ENCODE measurements at places on chromosomes 13 and 19.
A peak's percentile ranks its signal among the peaks of the same experiment; 100 is the strongest.

DNA sequence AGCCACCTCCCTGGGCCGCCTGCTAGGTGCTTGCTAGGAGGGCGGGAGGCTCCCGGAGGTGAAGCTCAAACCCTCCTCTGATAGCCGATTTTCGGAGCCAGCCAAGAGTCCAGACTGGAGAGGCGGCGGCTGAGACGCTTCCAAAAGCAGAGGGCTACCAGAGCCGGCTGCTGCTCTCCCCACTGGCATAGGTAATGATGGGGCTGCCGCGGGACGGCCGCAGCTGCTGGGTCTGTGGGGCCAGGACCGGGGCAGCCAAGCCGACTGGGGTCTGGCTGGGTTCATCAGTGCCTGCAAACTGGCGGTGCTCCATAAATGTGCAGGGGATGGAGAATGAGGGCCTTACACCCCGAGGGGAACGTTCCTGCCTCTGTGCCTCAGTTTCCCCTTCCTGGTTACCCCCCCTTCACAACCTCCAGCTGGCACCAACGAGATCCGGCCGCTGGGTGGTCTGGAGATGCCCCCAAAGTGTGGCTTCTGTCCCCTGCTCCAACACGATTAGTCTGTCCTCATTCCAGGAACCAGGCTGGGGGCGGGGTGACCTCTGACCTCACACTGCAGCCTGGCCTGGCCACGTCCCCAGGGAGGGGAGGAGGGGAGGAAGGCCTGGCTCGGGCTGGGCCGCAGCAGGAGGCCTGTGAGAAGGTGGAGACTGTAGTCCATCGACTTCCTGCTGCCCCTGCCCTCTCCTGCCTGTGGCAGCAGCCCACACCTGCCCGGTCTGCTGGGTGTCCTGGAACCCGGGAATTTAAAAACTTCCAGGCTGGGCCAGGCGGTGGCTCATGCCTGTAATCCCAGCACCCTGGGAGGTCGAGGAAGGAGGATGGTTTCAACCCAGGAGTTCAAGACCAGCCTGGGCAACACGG lies 3.8 kb upstream of the WDR18 start:
- DNase-seq, result no peak

GRCh38 chr19:45102481-45102880 lies 9.5 kb downstream of the PPP1R37 start:
- DNase-seq, result no peak

DNA sequence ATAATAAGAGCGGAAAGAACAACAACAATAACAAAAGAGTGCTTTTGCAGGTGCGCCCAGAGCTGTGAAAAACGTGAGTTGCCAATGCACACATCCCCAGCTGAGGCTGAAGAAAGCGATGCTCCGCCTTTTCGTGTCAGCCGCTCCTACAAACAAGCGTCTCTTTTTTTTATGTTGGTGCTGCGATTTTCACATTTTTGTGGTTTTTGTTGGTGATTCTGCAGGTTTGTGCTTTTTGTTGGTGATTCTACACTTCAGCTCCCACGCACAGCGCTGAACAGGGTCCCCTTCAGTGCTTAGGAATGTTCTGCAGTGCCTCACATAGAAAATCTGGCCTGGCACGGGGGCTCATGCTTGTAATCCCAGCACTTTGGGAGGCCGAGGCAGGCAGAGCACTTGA lies 7.3 kb upstream of the SBK3 start:
- no peak for DNase-seq

DNA sequence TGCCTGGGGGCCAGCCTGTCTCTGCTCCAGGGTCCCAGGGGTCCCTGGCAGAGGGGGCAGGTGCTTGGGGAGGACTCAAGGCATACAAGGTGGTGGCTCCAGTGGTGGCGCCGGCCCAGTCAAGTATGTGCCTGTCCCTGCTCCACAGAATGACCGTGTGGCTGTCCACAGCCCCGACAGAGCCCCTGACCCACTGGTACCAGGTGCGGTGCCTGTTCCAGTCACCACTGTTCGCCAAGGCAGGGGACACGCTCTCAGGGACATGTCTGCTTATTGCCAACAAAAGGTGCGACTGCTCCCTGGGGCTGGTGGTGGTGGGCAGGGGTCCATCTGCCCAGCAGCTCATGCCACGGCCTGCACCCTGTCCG lies 8.2 kb downstream of the YIPF2 start:
- no peak for DNase-seq

DNA sequence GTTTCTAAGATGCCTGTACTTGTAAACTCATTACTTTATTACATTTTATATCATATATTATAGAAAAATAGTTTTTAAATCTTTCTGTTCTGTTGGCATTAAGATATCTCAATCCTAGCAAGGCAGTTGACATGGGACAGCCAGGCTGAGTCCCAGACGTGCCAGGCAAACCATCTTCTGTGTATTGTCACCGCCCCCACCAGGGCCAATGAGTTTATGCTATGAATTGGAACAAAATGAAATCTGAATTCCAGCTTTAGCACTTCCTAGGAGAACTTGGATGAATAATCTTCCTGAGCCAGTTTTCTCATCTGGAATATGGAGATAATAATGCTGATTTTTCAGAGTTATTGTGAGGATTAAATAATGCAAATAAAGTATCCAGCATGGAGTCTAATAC lies 79.9 kb upstream of the GSX1 start:
- DNase-seq, result no peak

DNA sequence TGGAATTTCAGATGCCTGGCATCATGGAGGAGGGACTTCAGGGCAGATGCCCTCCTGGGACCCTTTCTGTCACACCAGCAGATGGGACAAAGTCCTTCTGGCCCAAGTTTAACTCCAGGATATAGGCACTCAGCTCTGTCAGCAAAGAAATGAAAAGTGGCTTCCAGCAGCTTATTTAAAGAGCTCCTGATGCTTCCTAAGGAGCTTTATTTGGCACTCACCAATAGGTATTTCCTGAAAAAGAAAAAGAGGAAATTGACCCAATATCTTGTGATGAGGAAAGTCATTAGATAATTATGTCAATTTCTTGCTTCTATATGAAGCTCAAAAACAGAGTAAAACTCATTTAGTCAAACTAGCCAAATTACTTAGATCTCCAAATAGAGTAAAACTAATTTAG lies 224.6 kb downstream of the RAP2A start:
- no peak for DNase-seq

- no peak for DNase-seq
These were observed 656.1 kb downstream of the DACH1 start for GRCh38 chr13:71210861-71211260.

- no peak for DNase-seq
These were observed 113.7 kb downstream of the RFC3 start for GRCh38 chr13:33931397-33932311.

GRCh38 chr13:43744261-43745031 lies 42.3 kb downstream of the ENOX1 start:
- DNase-seq, result no peak

- DNase-seq, result peak; percentile 28
These were observed 511 bp downstream of the GARRE1 start for GRCh38 chr19:34254698-34255432.

DNA sequence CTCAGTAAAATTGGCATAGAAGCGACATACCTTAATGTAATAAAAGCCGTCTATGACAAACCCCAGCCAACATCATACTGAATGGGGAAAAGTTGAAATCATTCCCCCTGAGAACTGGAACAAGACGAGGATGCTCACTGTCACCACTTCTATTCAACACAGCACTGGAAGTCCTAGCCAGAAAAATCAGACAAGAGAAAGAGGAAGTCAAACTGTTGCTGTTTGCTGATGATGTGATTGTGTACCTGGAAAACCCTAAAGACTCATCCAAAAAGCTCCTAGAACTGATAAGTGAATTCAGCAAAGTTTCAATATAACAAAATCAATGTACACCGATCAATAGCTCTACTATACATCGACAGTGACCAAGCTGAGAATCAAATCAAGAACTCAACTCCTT lies 63.3 kb downstream of the TNFSF13B start:
- no peak for DNase-seq

DNA sequence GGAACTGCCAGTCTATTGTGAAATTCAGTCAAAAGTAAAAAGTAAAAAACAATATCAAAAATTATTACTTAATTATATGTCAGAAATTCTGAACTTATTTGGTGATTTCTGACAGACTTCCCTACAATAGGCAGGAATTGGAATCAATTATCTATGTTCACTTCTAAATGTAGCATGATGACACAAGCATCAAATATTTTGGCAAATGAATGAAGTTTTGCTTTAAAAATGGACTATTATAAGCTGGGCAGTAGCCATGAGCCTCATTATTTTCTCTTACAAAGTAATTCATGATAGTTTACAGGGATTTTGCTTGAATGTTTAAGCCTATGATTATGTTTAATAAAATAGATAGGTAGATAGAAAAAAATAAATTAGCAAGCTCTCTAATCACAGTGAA lies 582.6 kb downstream of the SLITRK6 start:
- no peak for DNase-seq

GRCh38 chr19:5447700-5448311 lies 7.4 kb upstream of the ZNRF4 start:
- DNase-seq, result no peak

GRCh38 chr13:43432958-43433357 lies 353.8 kb downstream of the ENOX1 start:
- no peak for DNase-seq

GRCh38 chr13:20378721-20379120 lies 146.6 kb upstream of the GJB6 start:
- no peak for DNase-seq

- DNase-seq, result no peak
These were observed 179.2 kb downstream of the NHLRC3 start for GRCh38 chr13:39217471-39217870.

DNA sequence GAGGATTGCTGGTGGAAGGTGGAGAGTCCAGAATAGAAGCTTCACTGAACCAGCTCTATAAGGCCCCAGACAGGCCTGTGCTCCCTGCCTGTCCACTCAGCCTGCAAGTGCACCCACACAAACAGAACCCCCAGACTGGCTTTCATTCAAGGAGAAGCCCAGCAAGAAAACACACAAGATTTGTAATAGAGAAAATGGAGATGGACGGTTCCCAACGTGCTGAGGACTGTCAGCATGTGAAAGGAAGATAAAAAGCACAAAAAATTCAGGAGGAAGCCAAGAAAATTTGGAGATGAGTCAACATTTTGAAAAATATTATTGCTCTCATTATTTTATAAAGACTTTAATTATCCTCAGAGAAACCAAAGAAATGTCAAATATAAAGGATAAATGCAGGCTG lies 218.2 kb upstream of the SLC10A2 start:
- DNase-seq, result no peak

- DNase-seq, result peak; percentile 40
These were observed 698 bp downstream of the BLOC1S3 start for GRCh38 chr19:45179072-45179891.

DNA sequence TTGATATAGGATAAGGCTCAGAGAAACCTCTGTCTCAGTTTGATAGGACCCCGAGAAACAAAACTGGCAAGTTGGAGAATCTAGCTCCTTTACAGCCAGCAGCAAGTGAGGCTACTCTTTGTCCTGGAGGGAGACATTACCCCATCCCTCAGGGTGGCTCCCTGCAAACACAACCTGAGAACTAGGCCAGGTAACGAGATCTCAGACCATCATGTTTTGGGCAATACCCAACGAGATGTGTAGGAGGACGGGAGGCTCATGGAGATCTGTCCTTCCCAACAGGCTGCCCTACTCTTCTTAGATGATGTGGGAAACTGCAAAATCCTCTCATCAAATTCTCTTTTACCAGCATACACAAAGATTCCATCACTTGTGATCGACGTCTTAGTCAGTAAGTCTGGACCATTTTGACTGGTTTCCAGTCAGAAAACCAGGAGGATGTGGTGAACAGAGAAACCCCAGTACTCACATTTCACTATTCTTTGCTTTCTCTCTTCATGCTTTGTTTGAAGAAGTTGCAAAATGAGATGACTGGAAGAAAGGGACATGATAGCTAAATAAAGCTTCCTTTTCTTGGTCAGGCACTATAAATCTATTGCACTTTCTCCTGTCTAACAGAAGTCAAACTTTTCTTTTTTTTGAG lies 6.0 kb upstream of the CTU1 start:
- DNase-seq, result no peak

DNA sequence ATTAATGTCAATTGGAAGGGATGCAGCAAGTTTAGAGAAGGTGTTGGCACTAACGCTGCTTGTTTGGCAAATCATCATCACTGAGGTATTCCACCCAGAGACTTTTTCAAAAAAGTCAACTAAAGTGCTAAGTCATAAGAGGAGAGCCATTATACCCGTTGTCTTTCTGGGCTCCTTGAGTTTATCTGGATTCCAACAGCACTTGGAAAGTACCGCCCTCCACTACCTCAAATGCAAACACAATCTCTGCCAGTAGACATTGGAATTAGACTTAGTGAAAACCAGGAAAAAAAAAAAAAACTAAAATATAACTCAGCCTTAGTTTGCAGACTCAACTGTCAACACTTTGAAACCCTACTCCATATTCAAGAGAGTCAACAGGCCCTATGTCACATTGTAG lies 266.0 kb downstream of the ITGBL1 start:
- no peak for DNase-seq

DNA sequence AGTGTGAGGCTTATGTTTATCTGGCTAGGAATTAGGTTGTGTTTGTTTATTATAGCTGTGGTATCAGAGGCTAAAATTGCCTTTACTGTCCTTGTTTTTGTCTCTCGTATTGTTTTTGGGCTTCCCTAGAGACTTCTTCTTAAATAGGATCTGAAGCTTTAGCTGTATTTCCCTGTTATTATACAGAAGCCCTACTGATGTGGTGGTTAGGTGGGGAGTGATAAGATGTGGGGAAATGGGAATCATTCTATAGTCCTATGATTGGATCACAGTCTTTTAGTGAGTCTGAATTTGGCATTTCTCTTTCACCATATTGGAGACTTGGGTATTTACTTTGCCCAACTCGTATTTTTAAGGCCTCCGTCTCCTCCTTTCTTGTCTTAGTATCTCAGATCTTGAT lies 8.3 kb upstream of the KL start:
- DNase-seq, result no peak

GRCh38 chr19:35109395-35110112 lies 6.1 kb upstream of the FXYD3 start:
- DNase-seq, result no peak

DNA sequence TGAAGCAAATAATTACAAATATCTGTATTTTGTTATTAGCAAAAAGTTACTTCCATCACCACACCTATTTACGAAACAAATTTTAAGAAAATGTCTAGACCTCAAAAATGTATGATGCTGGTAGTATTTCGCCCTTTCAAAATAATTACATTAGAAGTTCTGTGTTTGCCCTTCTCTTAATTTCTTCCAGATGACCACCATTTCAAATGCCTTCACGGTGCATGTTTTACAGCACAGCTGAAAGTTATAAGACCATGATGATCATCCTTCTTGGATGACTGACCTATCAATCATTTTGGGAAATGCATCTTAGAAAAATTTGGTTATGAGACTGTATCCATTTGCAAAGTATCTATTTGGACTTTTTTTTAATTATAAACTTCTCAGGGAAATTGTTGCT lies 390.8 kb downstream of the SLITRK6 start:
- DNase-seq, result no peak

- DNase-seq, result no peak
These were observed 196.8 kb downstream of the KLF12 start for GRCh38 chr13:73937441-73937840.
